ENCODE measurements at places on chromosomes 16 and 17.

- DNase-seq: no peak
- H3K36me3 ChIP-seq: peaks cover 2% of the 10 kb centered on the region
- H3K27ac ChIP-seq: no peak overlapping the region
- H3K27me3 ChIP-seq: no peaks in the 10 kb centered on the region
- no peaks in the 10 kb centered on the region for H3K4me1 ChIP-seq
- no peak overlapping the region for H3K4me3 ChIP-seq
Observed at GRCh38 chr17:18101828-18102227, 6.7 kb upstream of the MYO15A start.

DNA sequence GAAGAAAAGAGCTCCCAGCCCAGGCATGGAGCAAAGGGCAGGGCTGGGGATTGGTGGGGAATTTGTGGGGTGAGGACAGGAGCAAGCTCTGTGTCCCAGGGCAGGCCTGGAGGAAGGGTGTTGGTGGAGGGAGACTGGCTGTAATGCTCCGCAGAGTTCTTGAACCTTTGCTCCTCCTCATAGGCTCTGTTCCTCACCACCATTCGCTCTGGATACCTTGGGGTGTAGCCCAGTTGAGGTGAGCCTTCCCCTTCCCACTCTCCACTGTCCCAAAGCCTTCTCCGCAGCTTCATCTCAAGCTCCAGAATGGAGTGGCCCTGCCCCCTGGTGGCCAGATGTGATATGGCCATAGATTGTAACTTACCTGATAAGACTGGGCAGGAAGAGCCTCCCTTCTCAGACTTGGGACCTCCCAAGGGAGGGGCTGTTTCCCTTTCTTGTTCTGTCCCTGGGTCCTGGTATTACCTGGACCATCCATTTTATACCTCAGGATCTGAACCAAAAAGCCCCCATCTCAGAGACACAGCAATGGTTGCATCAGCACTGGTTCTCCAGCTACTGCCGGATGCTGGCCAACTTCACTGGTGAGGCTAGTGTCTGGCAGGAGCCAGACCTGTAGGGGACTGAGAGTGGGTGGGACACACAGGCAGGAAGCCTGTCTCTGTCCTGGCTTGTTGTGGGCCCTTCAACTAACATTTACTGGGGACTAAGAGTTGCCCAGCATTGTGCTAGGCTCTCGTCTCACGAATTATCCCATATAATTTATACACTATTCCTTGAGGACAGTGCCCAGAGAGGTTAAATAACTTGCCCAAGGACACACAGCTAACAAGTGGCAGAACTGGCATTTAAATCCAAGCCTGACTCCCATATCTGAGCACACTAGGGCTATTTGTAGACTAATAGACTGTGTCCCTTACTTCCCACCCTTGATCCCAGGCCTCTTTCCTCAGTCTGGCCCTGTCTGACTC, 19.1 kb upstream of the STAC2 start:
- H3K36me3 ChIP-seq: no peaks in the 10 kb centered on the region
- no peak overlapping the region for H3K4me3 ChIP-seq
- H3K27ac ChIP-seq: no peak overlapping the region
- peaks cover 17% of the 10 kb centered on the region for H3K4me1 ChIP-seq

GRCh38 chr16:16042076-16042475, 92.7 kb downstream of the ABCC1 start:
- no peak overlapping the region for H3K27ac ChIP-seq
- peaks cover 41% of the 10 kb centered on the region for H3K36me3 ChIP-seq
- no peak overlapping the region for H3K4me3 ChIP-seq
- H3K27me3 ChIP-seq: no peaks in the 10 kb centered on the region

DNA sequence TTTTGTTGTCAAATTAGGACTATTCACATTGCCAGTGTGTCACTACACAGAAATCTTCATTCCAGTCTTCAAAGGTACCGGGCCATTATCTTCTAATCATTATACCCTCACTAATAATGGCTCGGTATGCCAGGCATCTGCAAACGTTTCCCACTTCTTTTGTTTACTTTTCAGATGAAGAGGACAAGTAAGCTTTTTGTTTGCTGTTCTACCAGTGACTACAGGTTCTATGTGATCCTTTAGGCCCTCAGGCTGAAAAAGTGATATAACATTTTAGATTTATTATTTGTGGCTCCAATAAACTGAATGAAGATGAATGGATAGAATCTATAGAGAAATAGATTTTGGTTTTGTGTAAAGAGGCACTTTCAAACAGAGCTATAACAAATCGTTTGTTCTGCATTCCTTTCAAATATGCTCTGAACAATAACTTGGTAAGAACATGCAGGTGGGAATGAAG, 403 bp upstream of the KRTAP3-1 start:
- no peak overlapping the region for H3K27ac ChIP-seq
- H3K4me3 ChIP-seq: no peak overlapping the region
- no peaks in the 10 kb centered on the region for H3K27me3 ChIP-seq
